ENCODE measurements at places on chromosomes 3 and 15. TPM values are rescaled to one million over a fixed set of nuclear protein-coding genes. Genes with fewer than 3 reads are reported as not detected.

DNA sequence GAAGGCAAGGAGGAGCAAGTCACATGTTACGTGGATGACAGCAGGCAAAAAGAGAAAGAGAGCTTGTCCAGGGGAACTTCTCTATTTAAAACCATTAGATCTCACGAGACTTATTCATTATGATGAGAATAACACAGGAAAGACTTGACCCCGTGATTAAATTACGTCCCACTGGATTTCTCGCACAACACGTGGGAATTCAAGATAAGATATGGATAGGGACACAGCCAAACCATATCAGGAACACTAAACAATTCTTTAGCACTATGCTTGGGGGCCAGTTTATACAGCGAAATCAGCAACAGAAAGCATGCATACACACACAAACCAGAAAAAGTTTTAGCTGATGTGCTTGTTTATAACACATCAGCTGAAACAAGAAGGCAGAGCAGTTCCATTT is 704.2 kb downstream of the OTOL1 start:
- no peak for DNase-seq
- no peaks in the 10 kb centered on the region for H3K4me1 ChIP-seq
- no peak overlapping the region for H3K4me3 ChIP-seq

- H3K4me3 ChIP-seq, result no peak overlapping the region
- no peaks in the 10 kb centered on the region for H3K4me1 ChIP-seq
- no peak for DNase-seq
Measured at GRCh38 chr15:71939981-71940588, 129.7 kb downstream of the NR2E3 start.

Gene GAP43
- total RNA-seq, result not detected

GRCh38 chr15:88622605-88622975 is 1.4 kb downstream of the AEN start:
- peak overlapping the region; percentile 89 for H3K27ac ChIP-seq
- H3K4me1 ChIP-seq, result peaks cover 48% of the 10 kb centered on the region
- peaks cover 52% of the 10 kb centered on the region for H3K36me3 ChIP-seq
- H3K4me3 ChIP-seq, result peak overlapping the region; percentile 85
- H3K27me3 ChIP-seq, result peaks cover 3% of the 10 kb centered on the region

DNA sequence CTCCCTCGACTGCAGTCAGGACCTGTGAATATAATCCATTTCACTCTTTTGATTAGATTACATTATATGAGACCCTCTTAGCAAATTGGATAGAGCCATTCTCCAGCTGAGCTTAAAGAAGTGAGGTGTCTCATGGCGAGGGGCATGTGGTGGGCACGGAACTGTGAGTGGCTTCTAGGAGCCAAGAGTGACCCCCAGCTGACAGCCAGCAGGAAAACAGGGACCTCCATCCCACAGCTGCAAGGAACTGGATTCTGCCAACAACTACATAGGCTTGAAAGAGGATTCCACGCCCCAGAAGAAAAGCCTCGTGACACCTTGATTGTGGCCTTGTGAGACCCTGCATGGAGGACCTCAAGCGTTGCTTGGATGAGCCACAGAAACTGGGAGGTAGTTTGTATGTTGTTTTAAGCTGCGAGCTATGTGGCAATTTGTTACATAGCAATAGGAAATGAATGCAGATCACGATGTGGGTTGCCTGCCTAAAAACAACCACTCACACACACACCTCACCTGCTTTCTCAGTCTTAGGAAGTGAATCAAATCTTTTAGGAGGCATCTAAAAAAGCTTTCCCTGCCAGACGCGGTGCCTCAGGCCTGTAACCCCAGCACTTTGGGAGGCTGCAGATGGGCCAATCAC is 84.2 kb upstream of the BHLHE40 start:
- peaks cover 25% of the 10 kb centered on the region for H3K4me1 ChIP-seq
- H3K36me3 ChIP-seq, result no peaks in the 10 kb centered on the region
- DNase-seq, result no peak
- no peak overlapping the region for H3K4me3 ChIP-seq
- H3K27me3 ChIP-seq, result no peaks in the 10 kb centered on the region

Gene ASB14
- not detected for total RNA-seq

- no peak overlapping the region for H3K4me3 ChIP-seq
- no peaks in the 10 kb centered on the region for H3K36me3 ChIP-seq
- peaks cover 3% of the 10 kb centered on the region for H3K4me1 ChIP-seq
- no peak for DNase-seq
- H3K27me3 ChIP-seq, result no peaks in the 10 kb centered on the region
Measured at GRCh38 chr15:48596415-48596814, 49.1 kb downstream of the FBN1 start.

DNA sequence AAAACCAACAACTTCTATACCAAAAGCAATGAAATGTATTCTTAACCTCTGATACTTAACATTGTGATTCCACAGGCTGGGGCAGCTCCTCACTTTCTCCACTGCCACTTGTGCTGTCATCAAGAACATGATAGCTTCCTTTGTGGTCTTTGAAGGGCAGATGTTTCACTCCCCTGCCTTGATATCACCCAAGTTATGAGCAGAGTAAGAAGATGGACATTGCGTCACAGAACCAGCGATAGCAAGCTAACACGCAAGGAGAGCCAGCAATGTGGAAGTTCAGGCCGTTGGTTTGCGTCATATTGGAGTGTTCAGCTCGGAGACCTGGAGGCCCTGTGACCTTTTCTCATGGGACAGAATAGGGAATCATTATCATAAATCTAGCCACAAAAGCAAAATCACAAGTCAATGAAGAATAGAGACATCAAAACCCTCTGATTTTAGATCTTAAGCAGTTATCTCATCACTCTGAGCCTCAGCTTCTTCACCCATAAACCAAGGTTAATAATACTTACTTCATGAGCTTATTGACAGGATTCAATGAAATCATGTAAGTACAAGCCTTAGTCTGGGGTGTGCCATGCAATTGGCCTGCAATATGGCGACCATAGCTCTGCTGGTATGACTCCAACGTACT is 183.8 kb upstream of the THBS1 start:
- no peaks in the 10 kb centered on the region for H3K4me1 ChIP-seq
- H3K36me3 ChIP-seq, result no peaks in the 10 kb centered on the region
- DNase-seq, result no peak

Gene TM4SF1
- not detected for total RNA-seq

GRCh38 chr3:149705416-149705815 is 46.9 kb downstream of the COMMD2 start:
- no peaks in the 10 kb centered on the region for H3K36me3 ChIP-seq
- DNase-seq, result no peak
- peaks cover 4% of the 10 kb centered on the region for H3K4me1 ChIP-seq
- no peak overlapping the region for H3K27ac ChIP-seq
- H3K4me3 ChIP-seq, result no peak overlapping the region

GRCh38 chr3:78665776-78666469 is 1101.9 kb downstream of the ROBO1 start:
- H3K27me3 ChIP-seq, result no peaks in the 10 kb centered on the region
- no peak for DNase-seq
- H3K36me3 ChIP-seq, result no peaks in the 10 kb centered on the region
- no peak overlapping the region for H3K4me3 ChIP-seq
- no peaks in the 10 kb centered on the region for H3K4me1 ChIP-seq
- no peak overlapping the region for H3K27ac ChIP-seq

Gene ZDHHC23
- 3.4 TPM for total RNA-seq

DNA sequence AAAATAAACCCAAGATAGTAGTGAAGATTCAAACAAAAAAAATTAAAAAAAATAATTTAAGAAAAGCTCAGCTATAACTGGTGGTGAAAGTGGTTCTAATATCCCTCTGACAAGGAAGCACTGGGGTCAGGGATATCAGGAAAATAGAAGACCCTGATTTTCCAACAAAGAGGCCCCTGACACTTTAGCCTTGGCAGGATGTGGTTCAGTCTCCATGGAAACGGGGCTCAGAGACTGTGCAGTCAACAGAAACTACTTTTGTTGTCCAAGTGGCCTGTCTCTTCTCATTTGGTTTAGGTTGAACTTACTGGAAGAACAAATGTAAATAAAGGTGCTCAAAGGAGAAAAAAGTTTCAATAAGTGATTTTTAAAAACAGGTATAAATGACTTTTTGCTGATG is 27.2 kb downstream of the INTS14 start:
- peak; percentile 73 for DNase-seq
- H3K4me1 ChIP-seq, result peaks cover 29% of the 10 kb centered on the region
- no peaks in the 10 kb centered on the region for H3K27me3 ChIP-seq

DNA sequence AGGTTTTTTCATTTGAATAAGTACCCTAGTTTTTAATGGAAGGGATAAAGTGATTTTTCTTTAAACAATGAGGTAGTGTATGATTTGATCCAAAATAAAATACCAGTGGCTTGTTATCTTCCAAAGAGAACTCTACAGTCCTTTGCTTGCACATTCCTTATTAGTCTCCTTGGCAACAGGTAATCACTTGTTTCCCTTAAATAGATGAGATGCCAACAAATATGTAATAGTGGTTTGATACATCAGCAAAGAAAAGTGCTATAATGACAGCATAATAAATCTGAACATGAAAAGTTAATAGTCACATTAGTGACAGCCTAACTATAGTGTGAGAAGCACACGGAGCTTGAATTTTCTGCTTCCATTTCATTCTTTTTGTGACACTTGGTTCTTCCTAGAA is 360.2 kb downstream of the ZNF385D start:
- no peak for DNase-seq
- no peaks in the 10 kb centered on the region for H3K4me1 ChIP-seq
- no peaks in the 10 kb centered on the region for H3K27me3 ChIP-seq
- no peak overlapping the region for H3K4me3 ChIP-seq
- no peaks in the 10 kb centered on the region for H3K36me3 ChIP-seq
- H3K27ac ChIP-seq, result no peak overlapping the region

Gene ST3GAL6
- total RNA-seq, result not detected

DNA sequence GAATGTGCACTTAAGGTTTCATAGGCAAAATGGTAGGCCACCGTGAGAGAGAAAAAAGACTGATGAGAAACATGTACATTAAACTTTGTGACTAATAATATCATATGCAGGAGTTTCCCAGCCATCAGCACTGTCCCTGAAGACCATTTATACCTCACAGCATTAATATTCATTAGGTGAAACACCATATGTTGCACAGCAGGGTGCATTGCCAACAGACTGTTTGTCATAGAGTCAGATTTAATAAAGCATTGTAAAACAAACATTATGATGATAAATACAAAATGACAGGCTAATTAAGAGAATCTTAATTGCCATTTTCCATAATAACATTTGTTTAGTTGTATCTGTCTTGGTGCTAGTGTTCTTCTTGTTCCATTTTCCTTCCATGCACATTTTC is 578.3 kb downstream of the EPHA3 start:
- no peaks in the 10 kb centered on the region for H3K36me3 ChIP-seq
- no peak overlapping the region for H3K4me3 ChIP-seq
- H3K27me3 ChIP-seq, result no peaks in the 10 kb centered on the region

DNA sequence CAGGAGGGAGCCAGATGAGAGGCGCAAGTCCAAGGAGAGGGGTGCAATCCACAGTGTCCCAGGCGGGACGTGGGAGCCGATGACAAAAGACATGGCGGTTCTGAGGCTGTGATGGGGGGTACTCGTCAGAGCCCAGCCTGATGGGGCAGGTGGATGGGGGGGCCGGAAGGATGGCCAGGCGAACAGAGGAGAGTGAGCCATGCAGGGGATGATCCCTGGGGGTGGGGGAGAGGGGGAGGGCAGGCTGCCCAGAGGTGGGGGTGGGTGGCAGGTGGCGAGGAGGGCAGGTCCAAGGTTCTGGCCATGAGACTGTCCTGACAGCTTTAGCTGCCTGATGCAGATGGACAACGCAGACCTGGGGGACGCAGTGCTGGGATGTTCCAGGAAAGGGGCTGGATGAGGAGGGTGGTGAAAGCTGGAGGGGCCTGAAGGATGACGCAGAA is 8.9 kb upstream of the CSPG4 start:
- H3K4me3 ChIP-seq, result no peak overlapping the region
- DNase-seq, result no peak
- H3K36me3 ChIP-seq, result no peaks in the 10 kb centered on the region

- no peaks in the 10 kb centered on the region for H3K36me3 ChIP-seq
- peak; percentile 66 for DNase-seq
- peaks cover 2% of the 10 kb centered on the region for H3K27me3 ChIP-seq
Measured at GRCh38 chr3:190424478-190425439, 24.9 kb downstream of the TMEM207 start.

DNA sequence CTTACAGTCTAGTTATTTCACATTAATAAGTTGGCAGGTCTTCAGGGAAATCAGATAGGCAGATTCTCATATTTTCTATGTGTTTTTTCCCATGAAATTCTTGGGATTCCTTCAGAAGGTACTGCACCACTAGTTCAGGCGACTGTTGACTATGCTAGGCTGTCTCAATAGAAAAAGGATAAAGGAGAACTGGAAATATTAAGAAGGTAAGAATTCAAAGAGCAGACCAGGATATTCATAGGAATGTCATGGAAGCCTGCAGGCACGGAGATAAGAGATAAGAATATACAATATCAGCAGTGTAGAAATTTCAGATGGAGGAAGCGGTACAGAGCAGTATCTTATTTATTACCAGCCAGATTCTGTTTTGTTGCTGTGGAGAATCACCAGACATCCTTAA is 432.1 kb upstream of the MDFIC2 start:
- no peak overlapping the region for H3K4me3 ChIP-seq
- H3K4me1 ChIP-seq, result no peaks in the 10 kb centered on the region
- no peaks in the 10 kb centered on the region for H3K36me3 ChIP-seq
- DNase-seq, result no peak

GRCh38 chr3:49098429-49098828 is 4.6 kb upstream of the QRICH1 start:
- H3K36me3 ChIP-seq, result peaks cover 36% of the 10 kb centered on the region
- no peaks in the 10 kb centered on the region for H3K27me3 ChIP-seq
- H3K4me3 ChIP-seq, result no peak overlapping the region
- DNase-seq, result no peak
- no peak overlapping the region for H3K27ac ChIP-seq

Data from activated CD8-positive, alpha-beta T cell treated with anti-CD3 and anti-CD28 coated beads for 36 hours (primary cell).